Glutamatergic neuron (in vitro differentiated cells): ENCODE measurements at places on chromosomes 16 and 17. TPM values are rescaled to one million over a fixed set of nuclear protein-coding genes. Genes with fewer than 3 reads are reported as not detected.

TBC1D24 gene
- total RNA-seq: 58.4 TPM

C1QL1 gene
- total RNA-seq: 14.6 TPM

ATP6V0A1 gene
- total RNA-seq: 253 TPM

CACNG3 gene
- 2.2 TPM for total RNA-seq

CACNG4 gene
- total RNA-seq: 105 TPM

NPIPB6 gene
- 3.1 TPM for total RNA-seq

MIEF2 gene
- 7.4 TPM for total RNA-seq

SDR42E2 gene
- not detected for total RNA-seq

TBC1D3K gene
- total RNA-seq: not detected

RAB11FIP4 gene
- total RNA-seq: 103 TPM

C17orf113 gene
- 2.4 TPM for total RNA-seq

HCFC1R1 gene
- total RNA-seq: 117 TPM

FGF11 gene
- 4.8 TPM for total RNA-seq

LITAFD gene
- not detected for total RNA-seq

AXIN1 gene
- total RNA-seq: 16.4 TPM

ADAD2 gene
- total RNA-seq: not detected

LGALS9 gene
- 6.5 TPM for total RNA-seq

ITGAD gene
- not detected for total RNA-seq

KDM6B gene
- total RNA-seq: 191 TPM

GRIN2A gene
- 6.8 TPM for total RNA-seq

MEIOC gene
- not detected for total RNA-seq

PRSS33 gene
- total RNA-seq: 0.39 TPM

DPEP2 gene
- total RNA-seq: not detected

CCL4L2 gene
- not detected for total RNA-seq

NXPH3 gene
- total RNA-seq: 2.0 TPM

ABCA10 gene
- total RNA-seq: 4.2 TPM

UTS2R gene
- 7.2 TPM for total RNA-seq

NAA60 gene
- 69.9 TPM for total RNA-seq

MFSD11 gene
- 33.7 TPM for total RNA-seq

WNT9B gene
- not detected for total RNA-seq

RRAD gene
- 1.1 TPM for total RNA-seq

PIRT gene
- 0.32 TPM for total RNA-seq

SCNN1G gene
- total RNA-seq: 0.39 TPM

SMIM36 gene
- total RNA-seq: not detected

P2RX1 gene
- 2.1 TPM for total RNA-seq

SLC16A3 gene
- 15.6 TPM for total RNA-seq

CCL4 gene
- total RNA-seq: not detected

DNAAF8 gene
- total RNA-seq: 0.59 TPM

HBM gene
- total RNA-seq: not detected

TOM1L1 gene
- total RNA-seq: 6.4 TPM

CHST4 gene
- not detected for total RNA-seq

CFAP97D1 gene
- not detected for total RNA-seq

SALL1 gene
- 35.7 TPM for total RNA-seq

STAT5B gene
- 31.9 TPM for total RNA-seq

TPSD1 gene
- not detected for total RNA-seq

SOST gene
- total RNA-seq: not detected

SEZ6L2 gene
- 176 TPM for total RNA-seq

AOC3 gene
- total RNA-seq: 2.0 TPM

ACSM5 gene
- total RNA-seq: not detected

KRTAP4-1 gene
- total RNA-seq: not detected

WSCD1 gene
- 35.6 TPM for total RNA-seq
